Epithelial cell of prostate (primary cell): ENCODE measurements at places on chromosomes 7 and 10.

GRCh38 chr7:28661826-28662595 is 249.7 kb downstream of the CREB5 start:
- DNase-seq: no peak

DNA sequence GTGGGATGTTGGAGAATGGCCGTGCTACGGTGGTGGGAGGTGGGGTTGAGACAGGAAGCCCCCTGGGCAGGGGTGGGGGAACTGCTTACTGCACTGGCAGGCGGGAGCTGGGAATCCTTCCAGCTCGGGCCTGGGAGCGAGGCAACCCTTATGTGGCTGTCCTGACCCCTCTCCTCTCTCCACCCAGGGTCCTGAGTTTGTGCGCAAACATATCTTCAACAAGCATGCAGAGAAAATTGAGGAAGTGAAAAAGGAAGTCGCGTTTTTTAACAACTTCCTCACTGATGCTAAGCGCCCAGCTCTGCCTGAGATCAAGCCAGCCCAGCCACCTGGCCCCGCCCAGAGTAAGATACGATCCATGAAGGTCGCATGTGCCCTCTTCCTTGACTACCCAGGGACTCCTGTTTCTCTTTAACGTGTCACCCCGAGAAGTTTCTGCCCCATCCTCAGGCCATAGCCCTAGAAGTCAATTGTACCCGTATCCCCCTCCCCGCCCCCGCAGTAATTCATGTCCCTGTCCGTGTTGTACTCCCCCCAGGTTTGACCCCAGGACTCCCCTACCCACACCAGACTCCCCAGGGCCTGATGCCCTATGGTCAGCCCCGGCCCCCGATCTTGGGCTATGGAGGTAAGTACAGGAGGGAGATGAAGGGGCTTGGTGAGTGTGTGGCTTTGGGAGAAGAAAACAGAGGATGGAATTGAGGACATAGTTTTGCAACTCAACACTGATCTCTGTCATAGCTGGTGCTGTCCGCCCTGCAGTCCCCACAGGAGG is 1.8 kb downstream of the UFSP1 start:
- DNase-seq: no peak

DNA sequence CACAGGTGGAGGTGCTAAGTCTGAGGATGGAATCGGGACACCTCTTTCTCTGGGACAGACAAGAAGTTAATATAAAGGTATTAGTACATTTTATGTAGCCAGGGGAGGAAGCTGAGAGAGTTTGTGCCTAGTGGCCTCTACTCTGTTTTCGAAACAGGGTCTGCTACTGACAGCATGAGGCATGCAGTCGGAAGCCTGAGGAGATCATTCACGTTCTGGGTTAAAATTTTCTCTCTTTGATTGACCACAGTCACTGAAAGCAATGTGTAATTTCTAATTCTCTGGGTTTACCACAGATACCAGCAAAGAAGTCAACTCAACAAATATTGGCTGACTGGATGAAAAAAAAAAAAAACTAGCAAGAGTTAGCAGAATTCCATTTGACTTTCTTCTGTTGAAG is 53.3 kb upstream of the KCTD7 start:
- DNase-seq: no peak

DNA sequence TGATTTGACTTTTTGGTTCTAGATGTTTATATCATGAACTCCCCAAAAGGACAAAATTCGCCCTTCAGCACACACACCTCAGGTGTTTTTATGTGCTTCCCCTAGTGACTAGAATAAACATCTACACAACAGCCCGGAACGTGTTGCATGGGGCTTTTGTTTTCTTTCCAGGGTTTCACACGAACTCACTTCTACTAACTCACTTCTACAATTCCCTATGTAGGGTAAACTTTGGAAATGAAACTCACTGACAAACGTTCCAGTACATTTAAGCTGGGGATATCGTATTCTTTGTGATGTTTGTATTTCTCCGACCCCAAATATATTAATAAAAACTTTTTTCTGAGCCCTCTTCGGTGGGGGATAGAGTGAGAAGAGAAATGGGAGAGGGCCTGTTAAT is 1.4 kb downstream of the TRA2A start:
- DNase-seq: no peak

DNA sequence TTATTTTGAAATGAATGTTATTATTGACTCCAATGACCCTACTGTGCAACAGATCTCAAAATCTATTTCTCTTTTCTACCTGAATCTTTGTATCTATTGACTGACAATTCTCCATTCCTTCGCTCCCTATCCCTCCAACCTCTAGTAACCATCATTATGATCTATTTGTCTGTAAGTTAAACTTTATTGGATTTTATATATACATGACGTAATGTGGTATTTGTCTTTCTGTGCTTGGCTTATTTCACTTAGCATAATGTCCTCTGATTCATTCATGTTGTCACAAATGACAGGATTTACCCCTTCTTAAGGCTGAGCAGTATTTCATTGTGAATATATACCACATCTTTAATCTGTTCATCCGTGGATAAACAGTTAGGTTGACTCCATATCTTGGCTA is 200.4 kb upstream of the SORCS1 start:
- no peak for DNase-seq
